ENCODE measurements at places on chromosomes 2 and 18. TPM values are rescaled to one million over a fixed set of nuclear protein-coding genes. Genes with fewer than 3 reads are reported as not detected.

GRCh38 chr18:57438743-57439608, 3.8 kb downstream of the ONECUT2 start:
- DNase-seq = no peak

GRCh38 chr2:202009019-202009481, 24.6 kb upstream of the FZD7 start:
- DNase-seq = no peak

DNA sequence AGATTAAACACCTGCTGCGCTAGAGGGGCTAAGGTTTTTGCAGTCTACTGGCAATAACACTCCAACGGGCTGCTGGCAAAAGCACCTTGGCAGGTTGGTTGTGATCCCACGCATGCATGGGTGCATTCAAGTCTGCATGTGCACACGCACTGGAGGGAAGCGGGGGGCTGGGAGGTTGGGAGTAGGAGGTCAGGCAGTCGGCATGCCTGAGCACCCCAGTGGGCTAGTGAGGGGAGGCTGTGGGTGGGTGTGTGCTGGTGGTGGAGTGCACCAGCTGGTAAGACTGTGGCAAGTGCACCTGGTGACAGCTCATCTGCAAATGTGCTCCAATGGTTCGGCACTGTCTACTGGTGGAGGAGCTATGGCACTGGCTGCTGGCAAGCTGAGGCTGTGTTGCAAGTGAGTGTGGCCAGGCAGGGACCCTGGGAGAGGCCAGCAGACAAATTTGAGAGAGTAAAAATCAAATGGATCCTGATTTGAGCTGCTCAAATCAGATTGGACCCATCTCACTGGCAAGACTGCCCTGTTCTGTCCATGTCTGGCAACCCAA, 460.6 kb upstream of the DSEL start:
- no peak for DNase-seq

GRCh38 chr2:60252581-60253150, 300.8 kb downstream of the BCL11A start:
- no peak for DNase-seq

GRCh38 chr18:54616220-54616848, 25.3 kb downstream of the DYNAP start:
- no peak for DNase-seq

Gene MAP3K19
- total RNA-seq = 3.1 TPM

Gene IL37
- total RNA-seq = not detected

Gene SMIM21
- not detected for total RNA-seq

Gene CXXC1
- 38.4 TPM for total RNA-seq

Gene RFTN2
- 50.2 TPM for total RNA-seq

Measured in cerebellum (tissue), 4 donors.